Stimulated activated CD8-positive, alpha-beta memory T cell treated with anti-CD3 and anti-CD28 coated beads, Interleukin-7, amount 100 ng/mL, for 1 hour (primary cell): ENCODE measurements at places on chromosomes 12 and 14.

DNA sequence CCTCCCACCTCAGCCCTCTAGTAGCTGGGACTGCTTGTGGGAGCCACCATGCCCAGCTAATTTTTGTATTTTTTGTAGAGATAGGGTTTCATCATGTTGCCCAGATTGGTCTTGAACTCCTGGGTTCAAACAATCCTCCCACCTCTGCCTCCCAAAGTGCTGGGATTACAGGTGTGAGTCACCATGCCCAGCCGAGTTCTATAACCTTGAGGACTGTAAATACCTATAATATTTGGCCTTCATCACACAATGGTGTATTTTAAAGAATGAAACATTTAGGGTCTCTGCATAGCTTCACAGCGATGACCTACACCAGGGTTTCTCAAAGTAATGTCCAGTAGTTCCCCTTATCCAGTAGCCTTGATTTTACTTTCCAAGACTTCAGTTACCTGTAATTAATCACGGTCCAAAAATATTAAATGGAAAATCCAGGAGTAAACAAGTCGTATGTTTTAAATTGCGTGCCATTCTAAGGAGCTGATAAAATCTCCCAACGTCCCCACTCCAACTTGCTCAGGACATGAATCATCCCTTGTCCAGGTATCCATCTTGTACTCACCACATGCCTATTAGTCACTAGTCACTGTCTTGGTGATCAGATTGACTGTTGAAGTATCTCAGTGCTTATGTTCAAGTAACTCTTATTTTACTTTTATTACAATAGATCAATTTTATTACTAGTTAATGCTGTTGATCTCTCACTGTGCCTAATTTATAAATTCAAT lies 368.2 kb downstream of the BTG1 start:
- DNase-seq: no peak

- no peak for DNase-seq
Measured at GRCh38 chr12:89858718-89859117, 150.1 kb upstream of the ATP2B1 start.

DNA sequence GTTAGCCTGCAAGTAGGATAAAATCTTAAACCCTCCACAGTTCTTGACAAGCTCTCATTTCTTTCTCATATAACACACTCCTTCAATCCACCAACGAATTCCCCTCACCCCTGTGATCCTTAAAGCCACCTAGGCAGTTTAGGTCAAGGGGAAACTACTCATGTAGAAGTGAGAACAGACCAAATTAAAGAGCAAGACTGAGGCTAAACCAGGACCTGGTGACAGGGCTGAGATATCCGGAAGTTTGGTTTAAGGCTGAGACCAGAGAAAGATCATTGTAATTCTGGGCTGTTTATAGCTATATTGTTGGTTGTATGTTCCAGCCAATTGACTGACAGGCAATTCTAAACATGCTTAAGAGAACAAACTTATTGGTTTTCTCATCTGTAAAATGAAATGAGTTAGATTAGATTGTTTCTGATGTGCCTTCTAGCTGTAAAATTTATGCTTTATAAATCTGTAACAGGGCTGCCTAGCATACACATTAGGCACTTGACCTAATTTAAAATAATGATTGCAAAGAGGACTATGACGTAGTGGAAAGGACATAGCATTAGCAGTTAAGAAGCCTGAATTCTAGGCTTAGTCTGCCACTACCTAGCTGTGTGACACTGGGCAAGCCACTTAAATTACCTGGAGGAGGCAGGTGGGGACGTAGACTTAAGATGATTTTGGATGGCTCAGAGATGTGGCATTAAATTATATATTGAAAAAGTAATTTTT lies 53.9 kb upstream of the PTGR2 start:
- DNase-seq: no peak

GRCh38 chr14:83312511-83312910 lies 1778.9 kb upstream of the SEL1L start:
- DNase-seq: no peak

- DNase-seq: no peak
Measured at GRCh38 chr12:94705676-94706075, 55.3 kb upstream of the TMCC3 start.

DNA sequence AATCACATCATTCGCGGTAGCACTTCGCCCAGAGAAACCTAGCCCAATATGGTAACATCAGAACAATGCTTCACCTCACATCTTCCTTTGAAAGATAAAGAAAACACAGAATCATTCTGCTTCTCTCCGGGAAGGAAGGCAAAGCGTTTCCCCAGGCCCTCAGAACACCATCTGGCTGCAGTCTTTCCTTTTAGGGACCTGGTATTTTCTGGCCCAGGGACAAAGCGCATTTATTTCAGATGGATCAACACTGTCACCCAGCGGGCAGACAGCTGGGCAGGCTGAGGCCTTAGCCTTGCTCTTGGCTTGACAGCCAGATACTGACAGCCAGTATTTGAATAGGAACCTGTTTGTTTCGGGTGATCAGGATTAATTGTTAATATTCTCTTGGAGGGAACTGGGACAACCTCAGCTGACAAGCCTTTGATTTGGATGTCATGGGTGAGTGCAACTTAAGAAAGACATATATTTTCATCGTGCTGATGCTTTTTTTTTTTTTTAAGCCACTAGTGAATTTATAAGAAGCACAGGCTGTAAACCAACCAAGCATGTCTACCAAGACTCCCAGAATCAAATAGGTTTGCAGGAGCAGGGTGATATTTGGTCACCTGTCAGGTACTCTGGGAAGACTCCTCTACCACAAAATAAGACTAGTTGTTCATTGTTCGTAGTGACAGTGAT lies 118.9 kb downstream of the VEZT start:
- no peak for DNase-seq

DNA sequence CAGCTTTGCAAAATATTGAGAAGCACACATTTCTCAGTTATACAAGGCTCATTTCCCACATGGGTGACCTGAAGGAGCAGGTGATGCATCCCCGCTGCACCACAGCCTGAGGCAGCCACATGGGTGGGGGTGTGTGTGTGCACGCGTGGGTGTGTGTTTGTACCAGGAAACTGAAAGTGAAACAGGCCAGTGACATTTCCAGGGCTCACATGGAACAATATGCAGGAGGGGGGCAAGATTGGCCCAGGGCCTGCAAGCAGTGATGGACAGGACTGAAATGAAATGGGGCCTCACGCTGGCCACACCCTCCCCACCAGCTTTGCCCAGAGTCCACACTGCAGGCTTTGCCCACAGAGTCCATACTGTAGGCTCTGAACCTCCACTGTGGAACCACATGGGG lies 154.2 kb upstream of the PARP11 start:
- DNase-seq: peak; percentile 42

- DNase-seq: no peak
Measured at GRCh38 chr14:53367644-53368026, 214.5 kb upstream of the DDHD1 start.

DNA sequence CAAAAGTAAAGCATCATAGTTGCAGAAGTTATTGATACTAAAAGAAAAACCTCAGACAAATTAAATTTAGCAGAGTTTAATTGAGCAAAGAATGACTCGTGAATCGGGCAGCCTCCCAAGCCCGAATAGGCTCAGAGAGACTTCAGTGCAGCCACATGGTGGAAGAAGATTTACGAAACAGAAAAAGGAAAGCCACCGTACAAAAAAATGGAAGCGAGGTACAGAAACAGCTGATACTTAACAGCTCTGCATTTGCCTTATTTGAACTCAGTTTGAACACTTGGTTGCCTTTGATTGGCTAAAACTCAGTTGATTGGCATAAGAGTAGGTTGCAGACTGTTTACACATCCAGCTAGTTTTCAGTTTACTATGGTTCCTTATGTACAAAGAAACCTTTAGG lies 12.9 kb downstream of the TTC9 start:
- no peak for DNase-seq

GRCh38 chr12:31117203-31118011 lies 43.7 kb downstream of the DDX11 start:
- DNase-seq: peak; percentile 40

DNA sequence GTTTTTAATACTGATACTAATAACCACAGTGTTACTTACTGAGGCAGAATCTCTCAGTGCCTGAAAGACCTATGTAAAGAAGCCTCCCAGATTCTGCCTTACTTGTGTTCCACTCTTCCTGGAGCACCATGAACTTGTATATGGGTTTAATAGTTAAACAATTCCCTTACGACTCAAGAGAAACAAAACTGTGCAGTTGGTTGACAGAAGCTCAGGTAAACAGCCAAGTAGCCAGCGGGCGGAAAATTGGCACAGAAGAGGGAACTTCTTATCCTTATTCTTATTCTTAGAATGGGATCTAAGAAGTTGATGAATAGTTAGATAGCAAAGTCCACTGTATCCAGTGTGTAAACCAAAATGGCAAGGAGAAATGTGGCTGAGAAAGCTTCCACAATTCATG lies 22.7 kb upstream of the MAGOHB start:
- no peak for DNase-seq

DNA sequence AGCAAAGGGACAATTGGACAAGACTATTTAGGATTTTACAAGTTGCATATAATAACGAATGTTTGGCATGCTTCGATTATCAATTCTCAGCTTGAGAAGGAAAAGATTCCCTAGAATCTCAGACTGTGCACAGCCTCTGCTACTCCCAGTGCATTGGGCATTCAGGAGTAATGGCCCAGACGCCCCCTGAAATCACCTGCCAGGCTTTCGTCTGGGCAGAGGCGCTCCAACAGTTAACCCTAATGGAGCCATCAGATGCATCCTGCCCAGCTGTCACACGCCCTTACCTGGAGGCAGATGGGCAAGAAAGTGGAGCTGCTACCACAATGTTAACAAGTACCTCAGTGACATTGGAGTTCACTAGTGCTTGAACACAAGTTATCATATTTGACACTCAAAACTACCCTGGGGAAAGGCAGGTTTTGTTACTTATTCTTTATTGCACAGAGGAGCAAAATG lies 927 bp upstream of the LRP6 start:
- no peak for DNase-seq

GRCh38 chr12:107788690-107789458 lies 14.4 kb downstream of the ASCL4 start:
- no peak for DNase-seq

- no peak for DNase-seq
Measured at GRCh38 chr12:120412421-120412820, 25.5 kb upstream of the COX6A1 start.

GRCh38 chr12:34249271-34249670 lies 227.0 kb downstream of the ALG10 start:
- DNase-seq: no peak

GRCh38 chr12:32115404-32116104 lies 8.9 kb downstream of the BICD1 start:
- no peak for DNase-seq

DNA sequence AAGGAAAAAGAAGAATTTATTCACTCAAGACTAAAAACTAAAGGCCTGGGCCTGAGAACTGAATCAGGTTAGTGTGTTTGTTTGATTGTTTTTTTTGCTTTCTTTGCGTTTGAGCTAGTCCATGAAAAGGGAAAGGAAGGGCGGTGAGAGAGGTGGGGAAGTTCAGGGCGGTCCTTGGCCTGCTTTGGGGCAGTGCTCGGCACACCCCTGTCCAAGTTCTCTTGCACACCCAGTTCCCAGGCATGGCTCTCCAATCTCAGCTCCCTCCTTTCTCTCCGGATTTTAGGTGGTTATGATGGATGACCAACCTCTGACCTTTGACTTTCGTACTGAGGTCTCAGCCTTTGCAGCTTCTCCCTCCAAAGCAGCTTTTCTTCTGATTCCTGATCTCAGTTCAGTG lies 11.3 kb downstream of the COA8 start:
- DNase-seq: no peak

- DNase-seq: no peak
Measured at GRCh38 chr12:132345561-132346200, 16.3 kb upstream of the GALNT9 start.

DNA sequence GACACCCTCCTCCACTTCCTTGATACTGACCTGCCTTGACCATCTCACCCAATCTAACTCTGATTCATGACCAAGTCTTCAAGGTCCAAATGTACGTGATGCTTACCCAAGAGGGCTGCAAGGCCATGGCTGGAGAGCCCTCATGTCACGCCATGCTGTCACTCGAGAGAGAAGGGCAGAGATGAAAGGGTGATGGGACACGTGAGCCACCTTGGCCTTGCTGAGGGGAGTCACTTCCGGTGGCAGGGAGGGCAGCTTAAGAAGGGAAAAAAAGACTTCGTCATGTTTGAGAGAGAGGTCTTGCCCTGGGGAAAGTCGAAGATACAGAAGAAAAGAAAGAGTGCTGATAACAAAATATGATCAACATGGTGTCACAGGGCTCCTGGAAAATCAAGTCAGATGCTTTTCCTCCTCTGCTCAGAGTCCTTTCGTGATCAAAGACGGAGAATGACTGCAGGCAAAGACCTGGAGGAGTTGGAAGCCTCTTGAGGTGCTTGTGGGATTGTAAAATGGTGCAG lies 3.3 kb upstream of the SCARB1 start:
- no peak for DNase-seq

DNA sequence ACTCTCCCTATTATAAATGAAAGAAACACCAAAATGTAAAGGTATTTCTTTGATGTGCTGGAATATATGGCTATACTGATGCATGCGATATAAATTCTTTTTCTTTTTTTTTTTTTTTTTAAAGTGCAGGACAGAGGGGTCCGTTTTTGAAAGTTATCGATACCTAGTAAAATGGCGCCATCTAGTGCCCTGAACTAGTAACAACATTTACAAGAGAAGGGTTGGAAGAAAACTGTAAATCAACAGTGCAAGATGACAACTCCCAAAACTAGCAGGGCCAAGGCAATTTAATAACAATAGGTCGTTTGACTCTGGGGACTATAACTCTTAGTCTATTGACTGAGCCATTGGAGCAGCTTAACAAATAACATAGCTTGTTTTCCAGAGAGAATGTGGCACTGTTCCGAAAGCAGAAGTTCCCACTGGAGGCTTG lies 137.7 kb downstream of the SPTSSA start:
- no peak for DNase-seq

DNA sequence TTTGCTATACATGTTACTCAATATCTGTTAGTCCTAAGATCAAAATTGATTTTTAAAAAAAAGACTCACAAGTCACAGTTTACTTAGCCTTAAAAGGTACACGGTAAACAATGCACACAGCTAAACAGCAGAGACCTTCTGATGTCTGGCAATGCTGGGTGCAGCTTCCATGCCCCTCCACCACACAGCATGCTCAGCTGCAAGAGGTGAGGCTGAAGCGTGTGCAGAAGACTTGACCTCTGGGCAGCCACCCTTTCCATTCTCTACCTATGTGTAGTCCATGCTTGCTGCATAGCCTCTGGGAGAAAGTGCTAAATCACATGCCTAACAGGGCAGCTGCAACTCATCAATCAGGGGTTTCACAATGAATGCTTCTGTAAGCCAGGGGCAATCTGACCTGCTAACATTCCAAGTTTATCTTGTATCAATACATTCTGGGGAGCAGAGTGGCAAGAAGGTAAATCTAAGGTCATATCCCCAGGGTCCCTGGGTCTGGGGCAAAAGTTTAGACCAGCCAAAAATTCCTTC lies 44.5 kb upstream of the AMN1 start:
- DNase-seq: no peak
